ENCODE measurements at places on chromosomes 12 and 14. TPM values are rescaled to one million over a fixed set of nuclear protein-coding genes. Genes with fewer than 3 reads are reported as not detected.

GRCh38 chr14:22113401-22113800 lies 439.8 kb upstream of the OR4E1 start:
- no peak for DNase-seq

DNA sequence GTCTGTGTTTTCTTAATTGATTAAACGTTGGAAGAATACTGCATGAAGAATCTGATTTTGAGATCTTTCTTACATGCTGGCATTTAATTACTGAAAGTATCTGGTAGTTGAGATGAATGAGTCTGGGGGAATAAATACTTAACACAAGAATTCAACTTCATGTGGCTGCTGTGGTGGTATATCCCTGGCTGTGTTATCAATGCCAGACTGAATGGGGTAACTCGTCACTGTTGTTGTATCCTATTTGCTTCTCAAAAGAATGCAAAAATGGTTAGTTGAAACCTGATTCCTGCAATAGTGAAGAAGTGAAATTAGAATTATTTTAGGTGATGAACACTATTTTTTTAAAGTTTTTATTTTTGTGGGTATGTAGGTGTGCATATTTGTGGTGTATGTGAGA lies 72.5 kb downstream of the HMGA2 start:
- no peak for DNase-seq

PPP1R3E gene
- 11.6 TPM for total RNA-seq

AMN gene
- not detected for total RNA-seq

Data from left ventricle myocardium superior (tissue), 1 donor.